ENCODE measurements at places on chromosomes 12 and 14.

DNA sequence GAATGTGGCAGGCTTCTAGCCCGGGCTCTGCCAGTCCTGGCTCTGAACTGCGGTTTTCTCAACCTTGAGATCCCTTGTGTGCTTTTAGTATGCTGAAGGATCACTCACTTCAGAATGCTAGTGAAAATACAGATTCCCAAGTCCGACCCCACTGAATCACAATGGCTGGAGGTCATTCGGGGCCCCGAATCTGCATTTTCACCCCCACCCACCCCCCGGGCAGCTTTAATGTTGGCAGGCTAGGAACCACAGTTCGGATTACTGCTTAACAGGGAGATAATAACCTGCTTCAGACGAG, 573 bp upstream of the SUSD6 start:
- peaks cover 41% of the 10 kb centered on the region for H3K4me1 ChIP-seq
- no peak for DNase-seq
- H3K27ac ChIP-seq: peak overlapping the region; percentile 89

DNA sequence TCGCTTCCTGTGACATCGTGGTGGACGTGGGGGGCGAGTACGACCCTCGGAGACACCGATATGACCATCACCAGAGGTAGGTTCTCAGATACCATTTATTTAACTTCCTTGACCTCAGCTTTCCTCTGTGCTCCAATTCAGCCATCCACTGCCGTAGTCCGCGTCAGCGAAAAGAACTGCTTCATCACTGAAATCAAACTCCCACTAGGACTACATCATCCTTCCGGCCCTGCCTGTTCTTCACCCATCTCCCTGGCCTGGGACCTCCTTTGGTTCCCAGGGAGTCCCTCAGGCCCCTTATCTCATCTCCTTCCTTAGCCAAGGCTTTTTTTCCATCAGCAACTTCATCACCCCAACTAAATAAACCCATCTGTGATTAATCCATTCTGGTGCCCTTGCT, 692 bp downstream of the MYG1 start:
- no peak for DNase-seq
- peak overlapping the region; percentile 86 for H3K27ac ChIP-seq
- H3K27me3 ChIP-seq: peaks cover 6% of the 10 kb centered on the region
- H3K4me1 ChIP-seq: peaks cover 12% of the 10 kb centered on the region
- no peaks in the 10 kb centered on the region for H3K36me3 ChIP-seq
- peak overlapping the region; percentile 96 for H3K4me3 ChIP-seq

GRCh38 chr14:61525293-61526011, 169.9 kb upstream of the HIF1A start:
- no peaks in the 10 kb centered on the region for H3K36me3 ChIP-seq
- H3K4me1 ChIP-seq: no peaks in the 10 kb centered on the region
- no peak overlapping the region for H3K4me3 ChIP-seq
- peaks cover 1% of the 10 kb centered on the region for H3K27me3 ChIP-seq
- no peak overlapping the region for H3K27ac ChIP-seq
- no peak for DNase-seq

GRCh38 chr14:24921903-24922302, 128.0 kb downstream of the STXBP6 start:
- H3K4me1 ChIP-seq: no peaks in the 10 kb centered on the region
- no peak overlapping the region for H3K4me3 ChIP-seq
- no peaks in the 10 kb centered on the region for H3K27me3 ChIP-seq
- no peaks in the 10 kb centered on the region for H3K36me3 ChIP-seq

DNA sequence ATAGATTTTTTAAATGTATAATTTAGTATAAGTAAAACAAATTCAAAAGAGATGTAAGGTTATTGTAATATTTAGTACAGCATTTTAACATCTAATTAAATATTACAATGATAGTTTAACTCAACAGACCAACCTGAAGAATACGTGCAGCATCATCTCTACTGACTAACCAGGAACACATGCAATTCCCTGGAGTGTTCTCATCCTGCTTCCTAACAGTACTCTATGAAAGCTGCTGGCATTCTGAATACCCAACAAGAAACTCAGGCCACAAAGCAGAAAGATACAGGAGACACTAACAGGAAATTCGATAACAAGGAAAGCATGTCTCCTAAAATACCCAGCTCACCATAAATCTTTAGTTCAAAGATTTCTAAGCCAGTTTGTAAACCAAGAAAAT, 58.3 kb downstream of the CEP83 start:
- no peak overlapping the region for H3K4me3 ChIP-seq
- peaks cover 6% of the 10 kb centered on the region for H3K27me3 ChIP-seq
- no peaks in the 10 kb centered on the region for H3K4me1 ChIP-seq

DNA sequence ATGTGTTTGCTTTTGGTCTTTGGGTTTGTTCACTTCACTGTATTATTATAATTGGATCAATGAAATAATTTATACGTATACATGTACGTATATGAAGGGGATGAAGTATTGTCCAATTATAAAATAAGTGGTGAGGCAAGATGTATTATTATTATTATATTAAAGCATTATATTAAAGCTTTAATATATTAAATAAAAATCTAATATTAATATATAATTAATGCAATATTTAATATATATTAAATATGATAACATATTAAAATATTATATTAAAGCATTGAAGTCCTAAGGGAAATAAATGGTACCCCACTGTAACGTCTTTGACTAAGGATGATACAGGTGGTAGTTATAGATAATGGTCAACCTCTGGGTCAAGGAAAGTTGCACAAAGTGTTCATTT, 63.7 kb upstream of the RTL1 start:
- no peaks in the 10 kb centered on the region for H3K4me1 ChIP-seq
- no peak overlapping the region for H3K4me3 ChIP-seq
- no peaks in the 10 kb centered on the region for H3K27me3 ChIP-seq
- H3K27ac ChIP-seq: no peak overlapping the region
- no peaks in the 10 kb centered on the region for H3K36me3 ChIP-seq

- no peaks in the 10 kb centered on the region for H3K36me3 ChIP-seq
- no peak for DNase-seq
- peaks cover 30% of the 10 kb centered on the region for H3K4me1 ChIP-seq
- no peak overlapping the region for H3K27ac ChIP-seq
- no peak overlapping the region for H3K4me3 ChIP-seq
- H3K27me3 ChIP-seq: peaks cover 2% of the 10 kb centered on the region
These were observed 46.8 kb downstream of the TMEM30B start for GRCh38 chr14:61234215-61234916.

- no peak for DNase-seq
- peaks cover 13% of the 10 kb centered on the region for H3K36me3 ChIP-seq
- H3K4me3 ChIP-seq: no peak overlapping the region
- peaks cover 5% of the 10 kb centered on the region for H3K4me1 ChIP-seq
These were observed 213.6 kb downstream of the KIF26A start for GRCh38 chr14:104351849-104352492.

DNA sequence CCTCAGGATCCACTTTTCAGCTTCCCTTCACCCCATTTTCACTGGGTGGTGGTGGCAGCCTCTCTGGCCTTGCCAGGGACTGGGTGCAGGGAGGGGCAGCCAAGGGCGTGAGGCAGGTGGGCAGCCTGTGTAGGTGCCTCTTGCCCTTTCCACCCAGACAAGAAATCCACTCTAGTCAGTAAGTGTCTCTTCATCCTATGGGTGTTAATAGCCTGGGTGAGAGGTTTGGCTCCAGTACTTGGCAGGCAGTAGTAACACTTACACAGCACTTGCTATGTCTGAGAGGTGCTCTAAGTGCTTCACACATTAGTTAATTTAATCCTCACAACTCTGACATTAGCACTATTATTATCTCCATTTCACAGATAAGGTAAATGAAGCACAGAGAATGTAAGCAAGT, 171.9 kb downstream of the EMP1 start:
- H3K27me3 ChIP-seq: no peaks in the 10 kb centered on the region
- H3K4me1 ChIP-seq: peaks cover 2% of the 10 kb centered on the region
- DNase-seq: no peak
- H3K36me3 ChIP-seq: no peaks in the 10 kb centered on the region

GRCh38 chr14:77154421-77154820, 12.8 kb upstream of the ZDHHC22 start:
- peaks cover 14% of the 10 kb centered on the region for H3K27me3 ChIP-seq
- DNase-seq: no peak
- peaks cover 23% of the 10 kb centered on the region for H3K4me1 ChIP-seq
- H3K27ac ChIP-seq: peak overlapping the region; percentile 55

DNA sequence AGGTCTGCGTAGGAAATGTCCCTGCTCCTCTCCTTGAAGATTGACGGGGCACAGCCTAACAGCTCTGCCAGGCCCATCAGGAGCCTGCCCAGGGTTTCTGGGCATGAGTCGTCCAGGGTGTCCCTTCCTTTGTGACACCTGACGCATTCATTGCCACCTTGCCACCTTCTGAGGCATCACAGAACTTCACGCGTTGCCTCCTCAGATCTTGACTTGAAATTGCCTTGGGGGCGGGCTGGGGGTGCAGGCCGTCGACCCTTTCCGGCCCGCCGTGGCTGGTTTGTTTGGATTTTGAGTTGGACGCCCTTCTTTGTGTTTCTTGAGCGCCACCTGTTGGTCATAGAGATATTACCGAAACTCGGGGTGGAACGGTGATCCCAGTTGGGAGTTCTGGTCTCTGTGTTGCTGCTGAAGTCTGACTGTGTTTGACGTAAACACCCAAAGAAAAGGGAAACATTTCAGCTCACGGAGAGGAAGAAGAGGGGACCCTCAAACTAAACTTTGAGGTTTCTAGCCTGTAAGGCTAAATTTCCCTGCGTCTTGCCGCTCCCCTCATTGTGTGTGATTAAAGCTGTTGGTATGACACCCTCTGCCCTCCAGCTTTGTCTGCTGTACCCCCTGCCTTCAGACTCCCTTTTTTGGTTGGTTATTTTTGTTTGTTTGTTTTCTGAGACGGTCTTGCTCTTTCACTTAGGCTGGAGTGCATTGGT, 44.6 kb downstream of the MLXIP start:
- DNase-seq: peak; percentile 81
- peaks cover 9% of the 10 kb centered on the region for H3K27me3 ChIP-seq
- peak overlapping the region; percentile 65 for H3K27ac ChIP-seq
- no peak overlapping the region for H3K4me3 ChIP-seq
- peaks cover 25% of the 10 kb centered on the region for H3K4me1 ChIP-seq
- no peaks in the 10 kb centered on the region for H3K36me3 ChIP-seq

GRCh38 chr14:50397390-50398188, 908 bp upstream of the CDKL1 start:
- H3K27me3 ChIP-seq: peaks cover 2% of the 10 kb centered on the region
- no peaks in the 10 kb centered on the region for H3K36me3 ChIP-seq
- H3K4me3 ChIP-seq: peak overlapping the region; percentile 91
- H3K27ac ChIP-seq: peak overlapping the region; percentile 41
- DNase-seq: no peak

DNA sequence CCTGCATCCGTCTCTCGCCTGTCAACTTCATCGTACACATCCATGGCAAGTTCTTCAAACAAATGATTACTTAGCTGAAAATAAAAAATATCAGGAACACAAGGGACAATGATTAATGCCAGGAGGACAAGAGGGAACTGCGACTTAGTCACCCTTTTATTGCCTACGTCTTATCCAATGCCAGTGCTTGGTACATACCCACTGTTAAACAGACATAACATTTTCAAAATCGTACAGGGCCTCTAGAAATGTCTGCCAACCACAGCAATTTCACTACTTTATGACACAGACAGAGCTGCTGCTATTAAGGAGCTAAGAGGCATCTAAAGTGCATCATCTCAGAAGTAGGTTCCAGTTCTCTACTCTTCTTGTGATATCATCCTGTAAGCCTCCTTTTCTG, 34.6 kb downstream of the GIT2 start:
- no peak for DNase-seq
- H3K36me3 ChIP-seq: no peaks in the 10 kb centered on the region
- H3K27ac ChIP-seq: peak overlapping the region; percentile 14
- no peak overlapping the region for H3K4me3 ChIP-seq
- peaks cover 15% of the 10 kb centered on the region for H3K4me1 ChIP-seq
- peaks cover 3% of the 10 kb centered on the region for H3K27me3 ChIP-seq

GRCh38 chr12:53201177-53201541, 5.9 kb downstream of the ITGB7 start:
- no peak for DNase-seq
- no peak overlapping the region for H3K27ac ChIP-seq
- H3K4me1 ChIP-seq: no peaks in the 10 kb centered on the region
- no peak overlapping the region for H3K4me3 ChIP-seq
- H3K36me3 ChIP-seq: no peaks in the 10 kb centered on the region
- peaks cover 14% of the 10 kb centered on the region for H3K27me3 ChIP-seq

DNA sequence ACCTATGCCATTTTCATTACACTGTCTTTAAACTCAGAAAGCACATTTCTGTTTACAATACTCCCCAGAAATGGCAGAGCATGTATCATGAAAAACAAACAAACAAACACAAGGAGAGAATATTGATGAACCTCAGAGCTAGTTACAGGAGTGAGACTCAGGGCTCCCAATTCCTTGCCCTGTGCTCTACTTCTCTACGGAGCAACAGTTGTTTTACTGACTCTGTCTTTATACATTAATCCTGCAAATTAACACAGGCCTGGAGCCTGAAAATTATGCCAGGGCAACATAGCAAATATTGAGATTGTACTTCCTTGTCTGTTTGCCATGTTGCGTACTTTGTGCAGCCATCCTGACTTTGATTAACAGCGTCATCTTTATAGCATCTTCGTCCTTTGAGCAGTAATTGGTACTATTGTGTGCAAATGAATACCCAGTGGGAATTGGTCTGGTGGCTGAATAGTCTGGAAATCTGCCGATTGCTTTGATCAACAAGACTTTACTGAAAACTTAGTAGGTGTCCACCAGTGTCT, 15.2 kb upstream of the AKAP6 start:
- no peak overlapping the region for H3K27ac ChIP-seq
- peaks cover 11% of the 10 kb centered on the region for H3K4me1 ChIP-seq
- DNase-seq: no peak
- no peaks in the 10 kb centered on the region for H3K27me3 ChIP-seq
- H3K36me3 ChIP-seq: peaks cover 3% of the 10 kb centered on the region
- H3K4me3 ChIP-seq: no peak overlapping the region

GRCh38 chr14:77478796-77479195, 19.8 kb downstream of the ISM2 start:
- H3K27me3 ChIP-seq: peaks cover 4% of the 10 kb centered on the region
- H3K4me3 ChIP-seq: no peak overlapping the region
- no peaks in the 10 kb centered on the region for H3K36me3 ChIP-seq
- no peak for DNase-seq

- peaks cover 5% of the 10 kb centered on the region for H3K36me3 ChIP-seq
These were observed 8.2 kb upstream of the DHRS2 start for GRCh38 chr14:23627961-23628360.
